Astrocyte of the hippocampus (primary cell): ENCODE measurements at places on chromosomes 11 and 22.
A peak's percentile ranks its signal among the peaks of the same experiment; 100 is the strongest.

DNA sequence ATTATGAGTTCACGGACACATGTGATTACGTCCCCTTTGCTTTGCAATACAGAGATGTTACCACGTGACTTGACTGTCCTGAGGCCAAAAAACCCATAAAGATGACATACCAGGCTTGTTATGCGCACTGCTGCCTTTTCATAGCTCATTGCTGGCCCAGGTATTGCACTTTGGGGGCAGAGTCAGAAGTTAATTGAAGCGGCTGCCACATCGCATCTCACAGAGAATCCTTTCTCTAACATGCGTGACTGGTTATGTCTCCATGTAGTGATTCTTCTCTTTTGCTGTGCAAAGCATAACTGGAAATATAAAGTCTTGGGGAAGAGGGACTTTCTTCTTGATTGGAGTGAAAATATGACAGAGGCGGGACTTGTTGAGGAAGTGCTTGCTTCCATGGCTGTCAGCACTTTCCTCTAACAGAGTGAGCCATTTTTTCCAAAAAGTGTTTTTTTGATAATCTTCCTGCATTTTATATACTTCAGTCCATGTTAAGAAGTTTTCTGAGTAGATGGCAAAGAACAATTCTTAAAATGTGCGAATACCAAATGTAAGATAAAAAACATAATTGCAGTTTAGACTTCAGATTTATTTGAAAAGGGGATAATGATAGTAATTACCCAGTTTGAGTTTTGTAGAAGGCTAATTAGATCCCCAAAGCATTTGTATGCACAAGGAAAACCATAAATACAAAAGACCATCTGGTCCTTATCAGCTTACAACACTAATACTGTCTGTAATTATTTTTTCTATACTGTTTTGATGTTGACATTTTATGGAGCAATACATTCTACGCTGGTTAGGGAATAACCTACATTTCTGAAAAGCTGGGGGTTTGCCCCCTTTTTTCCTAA is 324.6 kb upstream of the MTNR1B start:
- no peak for DNase-seq

DNA sequence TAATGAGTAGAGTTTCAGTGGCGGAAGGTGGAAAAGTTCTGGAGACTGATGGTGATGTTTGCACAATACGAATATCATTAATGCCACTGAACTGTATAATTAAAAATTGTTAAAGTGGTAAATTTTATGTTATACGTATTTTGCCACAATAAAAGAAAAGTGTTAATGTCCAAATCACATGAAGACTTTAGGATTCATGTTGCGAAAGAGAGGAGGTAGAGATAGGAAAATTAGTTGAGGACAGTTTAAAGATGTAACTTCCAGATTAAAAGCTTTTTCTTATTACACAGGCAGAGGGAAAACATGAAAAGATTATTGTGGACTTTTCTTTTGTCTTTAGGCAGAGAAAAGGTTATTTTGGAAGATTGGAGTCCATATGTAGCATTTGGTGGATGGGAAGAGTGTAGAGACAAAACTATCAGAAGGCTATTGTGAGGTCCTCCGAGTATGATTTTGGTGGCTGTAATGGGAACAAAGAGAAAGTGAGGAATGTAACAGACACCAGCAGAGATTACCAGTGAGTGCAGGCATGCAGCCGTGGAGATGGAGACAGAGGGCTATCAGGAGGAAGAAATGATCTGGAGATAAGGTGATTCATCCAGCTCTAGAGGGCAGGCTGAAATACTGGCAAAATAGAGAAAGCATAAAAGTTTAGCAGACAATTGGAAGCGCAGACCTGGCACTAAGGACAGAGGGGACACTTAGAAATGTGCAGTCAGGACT is 12.5 kb downstream of the VPS26B start:
- no peak for DNase-seq

- DNase-seq = no peak
Observed at GRCh38 chr11:127443297-127443696, 442.7 kb upstream of the KIRREL3 start.

GRCh38 chr11:33659370-33660139 is 41.1 kb downstream of the C11orf91 start:
- no peak for DNase-seq

DNA sequence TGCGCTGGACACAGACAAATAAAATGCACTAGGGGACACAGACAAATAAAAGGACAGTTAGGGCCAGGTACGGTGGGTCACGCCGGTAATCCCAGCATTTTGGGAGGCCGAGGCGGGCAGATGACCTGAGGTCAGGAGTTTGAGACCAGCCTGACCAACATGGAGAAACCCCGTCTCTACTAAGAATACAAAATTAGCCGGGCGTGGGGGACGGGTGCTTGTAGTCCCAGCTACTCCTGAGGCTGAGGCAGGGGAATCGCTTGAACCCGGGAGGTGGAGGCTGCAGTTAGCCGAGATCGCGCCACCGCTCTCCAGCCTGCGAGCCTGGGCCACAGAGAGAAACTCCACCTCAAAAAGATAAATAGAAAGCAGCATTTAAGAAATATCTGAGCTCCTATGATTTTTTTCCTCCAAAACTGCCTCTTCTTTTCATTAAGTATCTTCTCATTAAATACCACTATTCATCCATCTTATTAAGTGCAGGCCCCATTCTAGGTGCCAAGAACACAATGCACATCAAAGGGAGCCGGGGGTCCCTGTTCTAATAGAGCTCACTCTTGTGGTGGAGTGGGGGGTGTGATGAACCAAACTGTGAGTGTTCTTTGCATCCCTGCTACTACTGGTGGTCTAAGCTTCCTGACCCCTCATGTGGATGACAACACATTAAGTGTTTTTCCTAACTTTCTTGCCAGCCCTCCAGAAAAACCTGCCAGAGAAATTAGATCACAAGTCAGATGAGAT is 766 bp upstream of the ZNHIT2 start:
- DNase-seq = no peak

DNA sequence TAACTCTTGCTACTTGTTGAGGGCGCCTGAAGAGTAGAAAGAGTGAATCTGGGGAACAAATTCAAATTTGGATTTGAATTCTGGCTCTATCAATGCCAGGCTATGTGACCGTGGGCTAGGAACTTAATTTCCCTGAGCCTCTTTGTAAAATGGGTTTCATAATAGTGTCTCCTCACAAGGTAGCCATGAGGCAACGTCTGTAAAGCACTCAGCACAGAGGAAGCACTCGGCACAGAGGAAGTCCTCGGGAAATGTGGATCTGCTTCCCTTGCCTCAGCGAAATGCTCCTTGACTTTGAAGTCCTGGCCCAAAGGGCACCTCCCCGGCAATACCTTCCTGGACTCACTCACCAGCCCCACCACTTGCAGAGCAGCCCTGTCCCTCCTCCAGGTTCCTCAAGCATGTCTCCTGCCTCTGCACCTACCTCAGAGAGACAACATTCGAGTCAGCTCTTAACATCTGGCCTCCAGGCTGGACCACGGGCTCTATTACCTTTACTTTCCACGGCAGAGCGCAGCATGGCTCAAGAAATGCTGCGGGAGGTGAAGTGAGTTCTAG is 17.7 kb downstream of the CD6 start:
- DNase-seq = no peak

GRCh38 chr11:122229078-122229477 is 113.1 kb upstream of the BLID start:
- DNase-seq = no peak

DNA sequence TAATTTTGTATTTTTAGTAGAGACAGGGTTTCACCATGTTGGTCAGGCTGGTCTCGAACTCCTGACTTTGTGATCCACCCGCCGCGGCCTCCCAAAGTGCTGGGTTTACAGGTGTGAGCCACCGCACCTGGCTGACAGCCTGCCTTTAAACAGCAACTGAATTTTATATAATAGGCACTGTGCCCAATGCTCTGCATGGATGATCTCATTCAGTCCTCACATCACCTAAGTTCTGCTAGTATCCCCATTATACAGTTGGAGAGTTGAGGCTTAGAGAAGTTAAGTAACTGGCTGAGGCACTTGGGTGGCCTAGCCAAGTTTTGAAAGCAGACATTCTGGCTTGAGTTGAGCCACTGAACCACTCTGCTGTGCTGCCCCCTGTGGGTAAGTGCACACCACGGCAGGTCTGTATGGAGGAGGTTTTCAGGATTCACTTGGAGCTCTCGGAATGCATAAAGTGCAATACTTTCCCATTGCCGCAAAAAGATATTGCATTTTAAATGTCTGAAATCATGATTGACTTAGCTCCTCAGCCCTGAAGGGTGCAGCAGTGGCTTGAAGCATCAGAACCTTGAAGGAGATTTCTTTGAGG is 112.4 kb downstream of the LDLRAD3 start:
- peak; percentile 39 for DNase-seq

GRCh38 chr11:78194490-78194889 is 5.8 kb downstream of the USP35 start:
- DNase-seq = no peak

DNA sequence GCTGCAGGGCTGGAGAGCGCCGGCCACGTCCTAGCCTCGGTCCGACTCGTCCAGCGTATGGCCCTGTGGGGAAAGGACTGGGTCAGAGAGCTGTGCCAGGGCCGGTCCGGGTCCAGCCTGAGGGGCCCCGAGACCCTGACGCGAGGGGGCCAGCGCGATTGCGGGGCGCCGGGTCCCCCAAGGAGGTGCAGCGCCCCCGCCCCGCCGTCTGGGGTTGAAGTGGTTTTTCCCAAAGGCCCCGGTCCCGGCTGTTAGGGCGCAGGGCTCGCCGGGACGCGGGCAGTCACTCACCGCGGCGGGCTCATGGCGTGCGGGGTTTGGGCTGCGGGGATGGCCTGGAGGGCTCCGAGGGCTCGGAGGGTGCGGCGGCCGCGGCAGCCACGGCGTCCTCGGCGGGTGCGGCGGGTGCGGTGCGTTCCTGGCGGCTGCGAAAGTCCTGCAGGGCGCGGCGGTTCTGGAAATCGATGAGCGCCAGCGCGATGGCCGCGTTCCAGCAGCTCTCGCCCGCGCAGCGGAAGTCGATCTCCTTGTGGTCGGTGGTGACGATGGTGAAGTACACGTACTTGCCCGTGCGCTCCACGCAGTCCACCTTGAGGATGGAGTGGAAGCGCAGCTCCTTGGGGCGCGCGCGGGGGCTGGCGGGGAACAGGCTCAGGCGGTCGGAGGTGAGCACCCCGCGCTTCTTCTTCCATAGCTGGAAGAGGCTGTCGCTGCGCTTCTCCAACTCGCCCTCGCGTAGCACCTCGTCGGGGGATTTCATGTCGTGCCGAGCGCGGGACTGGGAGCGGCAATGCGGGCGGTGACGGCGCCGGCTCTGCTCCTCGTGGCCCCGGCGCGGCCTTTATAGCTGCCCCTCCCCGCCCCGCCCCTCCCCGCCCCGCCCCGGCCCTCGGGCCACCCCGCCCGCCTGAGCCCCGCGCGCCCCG is at the start of gene PHLDA2:
TSS of gene PHLDA2 (minus strand) at position 816 of the 926 bp plus-strand sequence. CDS start at position 760, 56 bp downstream.
- DNase-seq = peak; percentile 78

DNA sequence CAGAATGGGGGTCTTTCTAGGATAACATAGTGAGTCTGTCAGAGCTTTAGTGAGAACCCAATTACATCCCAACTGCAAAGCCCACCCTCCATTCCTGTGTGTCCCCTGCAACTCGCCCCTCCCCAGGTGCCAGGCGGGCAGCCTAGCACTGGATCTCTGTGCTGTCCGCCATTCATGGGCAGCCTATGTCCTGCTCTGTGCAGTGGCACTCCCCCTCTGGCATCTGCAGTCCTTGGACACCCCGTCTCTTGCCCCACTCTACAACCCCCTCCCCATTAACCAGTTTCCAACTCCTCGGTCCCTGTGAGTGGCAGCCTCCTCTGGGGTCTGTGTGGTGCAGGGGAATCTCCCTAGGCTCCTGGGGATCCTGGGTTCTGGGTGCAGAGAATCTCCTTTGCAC is 37.0 kb downstream of the MYO7A start:
- DNase-seq = no peak

DNA sequence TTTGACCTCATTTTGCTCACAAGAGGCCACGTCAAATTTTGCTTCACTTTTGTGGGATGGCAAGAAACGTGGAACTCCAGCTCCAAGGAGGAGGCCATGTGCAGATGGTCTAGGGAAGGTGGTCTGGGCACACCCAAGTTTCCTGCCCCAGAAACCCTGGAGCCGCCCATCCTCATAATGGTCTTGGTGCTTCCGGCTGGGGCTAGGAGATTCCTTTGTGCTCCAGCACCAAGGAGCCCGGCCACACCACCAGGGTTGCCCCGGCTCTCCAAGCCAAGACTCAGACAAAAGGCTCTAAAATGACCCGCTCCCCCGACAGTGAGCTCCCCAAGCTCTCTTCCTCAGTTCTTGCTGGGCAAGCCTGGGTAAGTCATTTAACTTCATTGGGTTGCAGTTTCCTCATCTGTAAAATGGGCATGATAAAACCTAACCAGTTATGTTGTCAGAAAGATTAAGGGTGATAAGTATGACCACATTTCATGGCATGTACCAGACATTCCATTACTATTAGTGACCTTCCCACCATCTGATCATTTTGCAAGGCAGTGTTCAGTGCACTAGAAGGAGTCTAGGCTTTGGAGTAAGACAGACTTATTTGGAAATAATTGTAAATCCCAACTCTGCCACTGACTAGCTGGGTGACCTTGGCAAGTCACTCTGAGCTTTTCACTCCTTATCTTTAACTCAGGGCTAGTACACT is 23.3 kb downstream of the DKK3 start:
- peak; percentile 63 for DNase-seq

- no peak for DNase-seq
Observed at GRCh38 chr11:67432655-67433349, 4.5 kb downstream of the RPS6KB2 start.

GRCh38 chr11:14742849-14743559 is 99.4 kb downstream of the PDE3B start:
- DNase-seq = no peak

- DNase-seq = no peak
Observed at GRCh38 chr11:134662629-134663360, 250.8 kb upstream of the B3GAT1 start.

DNA sequence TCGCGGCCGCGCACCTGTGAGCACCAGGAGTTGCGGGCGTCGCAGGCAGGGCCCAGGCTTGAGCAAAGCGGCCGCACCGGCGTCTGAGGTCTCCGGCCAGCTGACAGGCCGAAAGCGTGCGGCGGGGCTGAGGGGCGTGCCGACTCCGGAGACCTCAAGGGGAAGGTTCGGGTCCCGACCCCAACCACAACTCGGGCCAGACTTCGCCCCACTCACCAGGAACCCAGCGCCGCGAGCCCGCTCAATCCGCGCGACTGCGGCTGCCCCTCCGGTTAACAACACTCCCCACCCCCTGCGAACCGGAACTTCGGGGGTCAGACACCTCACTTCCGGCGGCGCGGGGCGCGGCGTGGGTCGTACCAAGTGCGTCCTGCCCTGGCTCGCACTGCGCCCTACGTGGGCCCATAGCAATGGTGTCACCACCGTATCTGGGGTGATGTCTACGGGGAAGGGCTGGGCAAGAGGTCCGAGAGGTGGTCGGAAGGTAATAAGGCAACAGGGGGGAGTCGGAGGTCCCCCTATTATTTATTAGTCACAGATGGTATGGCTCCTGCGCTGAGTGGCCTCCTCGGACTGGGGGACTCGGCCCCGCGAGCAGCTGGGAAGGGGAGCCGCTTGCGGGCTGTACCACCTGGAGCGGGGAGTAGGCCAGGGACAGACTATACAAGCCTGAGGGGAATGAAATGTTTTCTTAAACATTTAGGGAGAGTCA is at the start of gene SYVN1:
TSS of gene SYVN1 (minus strand) at position 280 of the 712 bp plus-strand sequence. CDS start 918 bp downstream, outside the sequence.
- DNase-seq = peak; percentile 95
